ENCODE measurements at places on chromosomes 7 and 10.

DNA sequence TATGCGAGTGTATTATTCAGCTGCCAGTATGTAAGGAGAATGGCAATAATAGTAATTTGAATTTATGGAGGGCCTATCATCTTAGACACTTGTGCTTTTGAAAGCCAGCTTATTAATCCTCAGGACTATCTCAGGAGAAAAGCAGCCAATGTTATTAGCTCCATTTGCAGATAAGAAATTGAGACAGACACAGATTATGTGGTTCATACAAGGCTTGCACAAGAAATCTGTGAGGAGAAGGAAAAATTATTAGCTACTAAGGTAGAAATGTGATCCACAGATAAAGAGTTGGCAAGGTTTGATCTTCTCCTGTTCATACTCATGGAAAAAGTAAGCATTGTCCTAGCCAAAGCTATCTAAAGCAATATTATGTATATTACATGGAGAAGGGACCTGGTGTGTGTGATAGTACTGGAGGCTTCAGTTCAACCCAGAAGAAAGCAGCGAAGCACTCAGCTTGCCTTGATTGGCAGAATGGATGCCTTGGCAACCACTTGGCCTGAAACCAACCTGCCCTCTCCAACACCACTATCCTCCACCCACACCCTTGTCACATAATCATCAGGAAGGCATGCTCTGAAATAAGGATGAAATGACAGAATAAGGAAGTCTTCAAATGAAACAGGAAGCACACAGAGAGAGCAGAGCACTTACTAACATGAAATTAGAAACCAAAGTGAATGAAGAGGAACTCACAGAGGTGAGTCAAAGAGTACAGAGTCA is 18.0 kb downstream of the MACC1 start:
- DNase-seq = peak; percentile 98

DNA sequence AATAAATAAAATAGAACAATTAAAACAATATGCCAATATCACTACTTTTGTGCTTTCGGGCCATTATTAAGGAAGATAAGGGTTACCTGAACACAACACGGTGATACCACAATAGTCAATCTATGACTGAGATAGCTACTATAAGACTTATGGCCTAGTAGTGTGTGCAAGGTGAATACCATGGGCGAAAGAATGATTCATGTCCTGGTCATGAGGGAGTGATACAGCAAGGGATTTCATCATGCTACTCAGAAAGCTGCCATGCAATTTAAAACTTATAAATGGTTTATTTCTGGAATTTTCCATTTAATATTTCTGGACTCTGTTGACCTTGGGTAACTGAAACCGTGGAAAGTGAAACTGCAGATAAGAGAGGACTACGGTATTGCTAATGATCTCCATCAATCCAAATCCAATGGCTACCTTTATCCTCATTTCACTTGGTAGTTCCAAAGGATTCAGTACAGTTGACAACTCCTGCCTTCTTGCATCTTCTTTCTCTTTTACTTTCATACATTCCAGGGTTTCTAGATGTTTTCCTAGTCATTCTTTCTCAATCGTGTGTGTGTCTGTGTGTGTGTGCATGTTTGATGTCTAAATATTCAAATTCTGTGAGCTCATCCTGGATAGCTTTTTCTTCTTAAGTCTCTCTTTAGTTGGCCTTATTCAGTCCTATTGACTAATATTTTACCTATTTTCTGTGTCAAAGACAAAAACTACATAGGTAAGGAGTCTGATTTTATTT is 100.5 kb upstream of the MAGI2 start:
- DNase-seq = peak; percentile 4

GRCh38 chr10:72006026-72006425 is 41.8 kb downstream of the CHST3 start:
- no peak for DNase-seq

- DNase-seq = peak; percentile 61
These were observed 512 bp upstream of the VIM start for GRCh38 chr10:17227367-17228090.

GRCh38 chr7:139635526-139636302 is 112.2 kb downstream of the CLEC2L start:
- DNase-seq = peak; percentile 57

- DNase-seq = no peak
These were observed 283.0 kb downstream of the HDAC9 start for GRCh38 chr7:18778594-18778993.

DNA sequence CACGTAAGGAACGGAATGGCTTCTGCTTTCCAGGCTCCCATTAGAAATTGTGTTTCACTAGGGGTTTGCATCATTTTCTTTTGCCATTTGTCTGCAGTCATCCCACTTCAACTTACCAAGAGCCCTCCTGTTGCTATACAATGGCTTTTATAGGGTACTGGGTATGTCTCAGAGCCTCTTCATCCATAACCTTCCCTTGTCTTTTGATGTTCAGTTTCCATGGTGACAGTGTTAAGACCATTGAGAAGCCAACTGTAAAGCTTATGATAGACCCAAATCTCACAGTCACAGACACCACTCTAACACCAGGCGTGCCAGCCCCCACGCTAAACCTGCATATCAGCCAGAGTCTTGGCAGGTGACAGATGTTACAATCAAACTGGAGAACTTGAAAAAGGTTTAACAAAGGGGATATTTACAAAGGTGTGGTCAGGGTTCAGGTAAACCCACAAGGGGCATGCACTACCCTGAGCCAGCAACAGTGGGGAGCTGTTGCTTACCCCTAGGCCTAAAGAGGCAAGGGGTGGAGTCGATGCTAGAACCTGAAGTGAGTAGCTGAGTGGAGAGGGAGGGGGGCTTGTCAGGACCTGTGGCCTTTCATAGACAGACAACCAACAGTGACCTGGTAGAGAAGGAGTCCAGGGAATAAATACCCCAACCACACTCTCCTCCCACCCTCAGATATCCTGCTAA is 53.2 kb upstream of the ABLIM1 start:
- DNase-seq = peak; percentile 9

DNA sequence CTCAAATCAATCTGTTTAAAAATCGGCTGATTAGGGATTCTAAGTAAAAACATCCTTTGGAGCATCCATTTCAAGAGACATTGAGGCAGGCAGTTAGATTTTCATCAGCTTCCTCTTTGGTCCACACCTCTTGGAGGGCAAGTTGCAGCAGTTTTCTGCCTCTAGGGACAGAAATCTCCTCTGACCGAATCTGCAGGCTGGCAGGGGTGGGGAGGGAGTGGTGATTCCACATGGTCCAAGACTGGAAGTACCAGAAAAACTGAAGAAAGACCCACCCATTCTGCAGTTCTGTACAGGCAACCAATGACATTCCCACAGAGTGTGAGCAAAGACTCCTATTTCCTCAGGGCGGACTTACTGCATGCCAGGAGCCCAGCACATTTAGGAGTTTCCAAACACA is 29.0 kb downstream of the FGFBP3 start:
- DNase-seq = no peak

DNA sequence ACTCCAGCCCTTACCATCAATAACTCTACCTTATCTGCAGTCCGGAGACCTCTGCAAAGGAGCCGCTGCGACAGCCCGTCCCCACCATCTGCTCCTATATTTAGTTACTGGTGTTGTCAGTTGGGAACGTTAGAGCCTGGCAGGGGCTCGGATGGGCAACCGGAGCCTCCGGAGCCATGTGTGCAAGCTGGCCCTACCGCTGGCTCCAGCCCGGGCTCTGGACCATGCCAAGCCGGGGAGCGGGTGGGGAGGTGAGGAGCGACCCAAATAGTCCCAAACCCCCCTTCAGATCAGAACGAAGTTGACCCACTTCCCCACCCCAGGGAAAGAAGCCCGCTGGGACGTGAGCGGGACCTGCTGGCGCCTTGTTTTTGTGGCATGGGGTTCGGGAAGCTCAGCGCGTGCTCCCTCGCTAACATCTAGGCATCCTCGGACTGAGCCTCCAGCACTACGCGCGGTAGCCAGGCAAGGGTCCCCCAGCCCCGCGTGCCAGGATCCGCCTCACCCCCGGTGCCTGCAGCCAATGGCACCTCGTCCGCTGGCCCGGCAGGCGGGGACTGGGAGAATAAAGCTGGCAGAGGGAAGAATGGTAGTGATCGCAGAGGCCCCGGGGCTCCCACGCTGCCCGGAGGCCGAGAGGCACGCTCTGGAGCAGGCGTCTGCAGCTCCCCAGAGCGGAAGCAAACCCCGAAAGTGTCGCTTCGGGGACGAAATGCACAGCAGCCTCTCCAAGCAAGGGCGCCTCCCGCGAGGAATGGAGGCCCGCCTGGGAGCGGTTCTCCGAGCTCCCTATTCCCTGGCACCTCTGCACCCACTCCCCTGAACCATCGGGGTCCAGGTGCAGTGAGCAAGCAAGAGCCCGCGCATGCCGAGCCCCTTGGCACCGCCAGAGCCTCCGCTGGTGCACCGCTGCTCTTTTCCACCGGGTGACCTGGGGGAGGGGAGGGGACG is 679 bp downstream of the LRRC20 start:
- DNase-seq = peak; percentile 25

DNA sequence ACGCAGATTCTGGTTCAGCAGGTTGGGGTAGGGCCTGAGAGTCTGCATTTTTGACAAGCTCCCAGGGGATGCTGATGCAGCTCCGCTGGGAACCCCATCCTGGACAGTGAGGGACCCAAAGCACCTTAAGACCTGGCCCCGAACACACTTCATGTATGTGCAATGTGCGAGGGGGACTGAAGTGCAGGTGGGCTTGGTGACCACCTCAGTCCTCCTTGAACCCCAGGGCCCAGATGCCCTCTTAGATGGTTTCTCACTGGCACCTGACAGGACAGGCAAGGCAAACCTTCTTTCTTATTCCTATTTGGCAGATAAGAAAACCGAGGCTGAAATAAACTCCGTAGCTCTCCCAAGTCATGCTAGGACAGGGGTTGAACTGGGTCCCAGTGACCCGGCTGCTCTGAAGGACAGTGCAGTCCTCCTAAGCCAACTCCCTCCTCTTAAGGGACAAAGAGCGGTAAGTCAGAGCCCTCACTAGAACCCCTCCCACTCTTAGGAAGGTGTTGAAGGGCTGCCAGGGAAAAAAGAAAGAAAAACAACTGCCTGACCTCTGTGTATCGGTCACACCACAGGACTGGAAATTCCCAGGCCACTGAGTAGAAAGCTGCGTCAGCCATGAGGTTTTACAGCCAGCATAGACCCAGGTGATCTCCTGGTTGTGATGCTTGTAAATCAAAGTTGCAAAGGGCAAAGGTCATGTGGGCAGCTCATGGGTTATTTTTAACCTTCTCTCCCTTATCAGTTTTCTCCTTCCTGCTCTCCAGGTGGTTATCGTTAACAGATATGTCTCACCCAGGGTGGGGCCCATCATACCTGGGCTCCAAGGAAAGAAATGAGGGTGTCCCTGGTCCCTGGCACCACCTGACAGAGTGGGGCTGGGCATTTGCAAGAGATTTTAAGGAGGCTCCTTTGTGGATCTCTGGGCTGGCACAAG is 90.9 kb upstream of the SMNDC1 start:
- DNase-seq = peak; percentile 47
